Endodermal cell (in vitro differentiated cells): ENCODE measurements at places on chromosomes 6 and 20. TPM values are rescaled to one million over a fixed set of nuclear protein-coding genes. Genes with fewer than 3 reads are reported as not detected.

- no peaks in the 10 kb centered on the region for H3K36me3 ChIP-seq
- DNase-seq = no peak
- no peaks in the 10 kb centered on the region for H3K27me3 ChIP-seq
- H3K27ac ChIP-seq = no peak overlapping the region
- no peak overlapping the region for H3K4me3 ChIP-seq
- no peaks in the 10 kb centered on the region for H3K4me1 ChIP-seq
Observed at GRCh38 chr6:90127595-90127994, 169.0 kb downstream of the BACH2 start.

Gene TNF
- 0.35 TPM in 1 of 3 replicates, not detected in the others for total RNA-seq

DNA sequence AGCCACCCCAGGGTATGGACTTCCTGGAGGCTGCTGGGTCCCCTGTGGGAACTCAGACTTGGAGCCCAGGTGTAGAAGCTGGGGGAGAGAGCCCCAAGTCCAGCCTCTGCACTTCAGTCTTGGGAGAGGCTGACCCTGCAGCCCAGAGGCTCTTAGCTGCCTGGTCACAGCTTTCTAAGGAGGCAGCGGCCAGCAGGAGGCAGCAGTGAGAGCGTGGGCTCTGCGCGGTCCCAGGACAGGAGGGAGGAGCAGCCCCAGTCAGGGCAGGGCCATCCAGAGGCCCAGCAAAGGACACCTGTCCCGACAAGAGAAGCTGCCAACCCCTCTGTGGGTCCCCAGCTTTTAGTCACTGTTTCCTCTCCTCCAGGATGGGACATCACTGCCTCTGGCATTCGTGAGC, 9.4 kb downstream of the TREML2 start:
- no peak overlapping the region for H3K4me3 ChIP-seq
- peak; percentile 92 for DNase-seq
- no peaks in the 10 kb centered on the region for H3K36me3 ChIP-seq
- peaks cover 3% of the 10 kb centered on the region for H3K4me1 ChIP-seq
- no peak overlapping the region for H3K27ac ChIP-seq
- peaks cover 14% of the 10 kb centered on the region for H3K27me3 ChIP-seq

DNA sequence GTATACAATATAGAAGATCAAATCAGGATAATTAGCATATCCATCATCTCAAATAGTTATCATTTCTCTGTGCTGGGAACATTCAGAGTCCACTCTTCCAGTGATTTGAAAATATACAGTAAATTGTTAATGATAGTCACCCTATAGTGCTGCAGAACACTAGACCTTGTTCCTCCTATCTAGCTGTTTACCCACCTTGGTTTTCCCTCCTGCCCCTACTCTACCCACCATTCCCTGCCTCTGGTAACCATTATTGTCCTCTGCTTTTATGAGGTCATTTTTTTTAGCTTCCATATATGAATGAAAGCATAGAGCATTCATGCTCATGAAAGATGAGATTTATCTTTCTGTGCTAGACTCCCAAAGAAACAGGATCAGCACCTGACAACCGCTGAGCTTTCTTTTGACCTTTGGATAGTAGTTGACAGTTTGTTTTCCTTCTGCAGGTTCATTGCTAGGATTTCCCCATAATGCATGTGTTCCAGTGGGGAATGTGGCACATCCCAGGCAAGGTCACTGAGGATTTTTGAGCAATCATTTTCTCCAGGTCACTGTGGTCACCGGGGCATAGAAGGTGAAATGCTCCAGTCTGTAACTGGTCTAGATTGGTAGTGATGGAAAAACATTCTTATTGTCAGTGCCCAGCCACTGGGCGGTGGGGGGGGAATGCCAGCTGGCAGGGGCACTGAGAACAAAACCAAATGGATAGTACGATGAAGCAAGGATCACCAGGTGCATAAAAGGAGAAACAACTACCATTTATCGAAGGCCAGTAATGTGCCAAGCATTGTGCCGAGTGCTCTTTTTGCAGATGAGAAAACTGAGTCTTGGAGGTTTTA, 33.6 kb upstream of the BCAS1 start:
- H3K4me3 ChIP-seq = no peak overlapping the region
- peaks cover 13% of the 10 kb centered on the region for H3K4me1 ChIP-seq
- no peak overlapping the region for H3K27ac ChIP-seq

GRCh38 chr6:143952947-143953701, 54.9 kb downstream of the PLAGL1 start:
- no peak overlapping the region for H3K4me3 ChIP-seq
- no peaks in the 10 kb centered on the region for H3K27me3 ChIP-seq
- H3K27ac ChIP-seq = no peak overlapping the region
- H3K4me1 ChIP-seq = peaks cover 18% of the 10 kb centered on the region

DNA sequence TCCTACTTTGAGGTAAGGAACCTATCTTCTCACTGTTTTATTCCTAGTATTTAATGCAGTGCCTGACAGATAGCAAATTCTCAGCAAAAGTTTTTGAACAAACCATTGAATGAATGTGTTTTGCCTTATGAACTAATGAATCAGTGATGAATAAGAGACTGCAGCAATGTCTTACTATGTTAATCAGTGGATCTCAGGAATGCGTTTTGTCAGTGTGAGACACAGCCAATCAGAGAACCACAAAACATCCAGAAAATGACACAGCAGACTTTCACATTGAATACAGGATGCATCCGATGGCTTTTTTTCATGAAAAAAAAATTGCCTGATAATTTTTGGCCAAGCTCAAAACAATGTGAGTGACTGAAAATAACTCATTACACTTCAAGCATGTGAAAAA, 270.5 kb downstream of the BMP2 start:
- no peak overlapping the region for H3K27ac ChIP-seq
- H3K27me3 ChIP-seq = no peaks in the 10 kb centered on the region
- no peak overlapping the region for H3K4me3 ChIP-seq
- H3K36me3 ChIP-seq = no peaks in the 10 kb centered on the region
- no peak for DNase-seq

Gene ILRUN
- total RNA-seq = 62.5 to 94.3 TPM (median 90.5 TPM) in 3 replicates

Gene BPIFA1
- 1.4 and 2.3 TPM in 2 replicates for total RNA-seq

- H3K27me3 ChIP-seq = no peaks in the 10 kb centered on the region
- no peaks in the 10 kb centered on the region for H3K4me1 ChIP-seq
- H3K36me3 ChIP-seq = no peaks in the 10 kb centered on the region
- no peak overlapping the region for H3K27ac ChIP-seq
Observed at GRCh38 chr20:57898332-57898731, 188.5 kb upstream of the PMEPA1 start.

Gene ECI2
- total RNA-seq = 40.4 and 43.2 TPM in 2 replicates

Gene RCAN2
- 5.8 to 16.4 TPM (median 15.7 TPM) in 3 replicates for total RNA-seq

- no peak overlapping the region for H3K4me3 ChIP-seq
- H3K27me3 ChIP-seq = no peaks in the 10 kb centered on the region
- H3K36me3 ChIP-seq = peaks cover 80% of the 10 kb centered on the region
- no peak for DNase-seq
Observed at GRCh38 chr6:138092686-138093085, 14.5 kb downstream of the PERP start.

GRCh38 chr6:15674690-15675386, 12.0 kb upstream of the DTNBP1 start:
- peak; percentile 55 for DNase-seq
- H3K4me3 ChIP-seq = no peak overlapping the region
- H3K27ac ChIP-seq = no peak overlapping the region
- peaks cover 16% of the 10 kb centered on the region for H3K4me1 ChIP-seq
- H3K36me3 ChIP-seq = no peaks in the 10 kb centered on the region

Gene PDE7B
- total RNA-seq = 0.06 TPM in 1 of 3 replicates, not detected in the others

DNA sequence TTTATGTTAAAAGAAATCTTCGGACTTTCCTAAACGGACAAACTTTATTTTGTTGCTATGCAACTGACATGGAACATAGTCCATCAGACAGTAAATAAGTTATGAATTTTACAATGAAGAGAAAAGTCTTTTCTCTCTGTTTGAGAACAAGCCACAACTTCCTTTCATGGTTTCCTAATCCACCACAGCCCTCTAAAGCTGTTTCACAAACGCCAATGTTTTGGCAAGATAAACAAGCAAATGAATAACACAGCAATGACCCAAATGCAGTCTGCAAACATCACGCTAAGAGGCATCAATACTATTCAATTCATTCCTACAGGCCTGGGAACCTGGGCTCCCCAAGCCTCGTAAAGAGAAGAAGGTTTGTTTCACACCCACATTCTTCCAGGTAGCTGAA, 60.4 kb downstream of the HAO1 start:
- H3K27ac ChIP-seq = no peak overlapping the region
- no peak for DNase-seq
- no peaks in the 10 kb centered on the region for H3K27me3 ChIP-seq
- no peaks in the 10 kb centered on the region for H3K4me1 ChIP-seq
- H3K36me3 ChIP-seq = no peaks in the 10 kb centered on the region

- no peaks in the 10 kb centered on the region for H3K4me1 ChIP-seq
- H3K27me3 ChIP-seq = no peaks in the 10 kb centered on the region
- no peak overlapping the region for H3K27ac ChIP-seq
- H3K4me3 ChIP-seq = no peak overlapping the region
- DNase-seq = peak; percentile 78
Observed at GRCh38 chr20:56400001-56400640, 7.7 kb downstream of the CSTF1 start.

DNA sequence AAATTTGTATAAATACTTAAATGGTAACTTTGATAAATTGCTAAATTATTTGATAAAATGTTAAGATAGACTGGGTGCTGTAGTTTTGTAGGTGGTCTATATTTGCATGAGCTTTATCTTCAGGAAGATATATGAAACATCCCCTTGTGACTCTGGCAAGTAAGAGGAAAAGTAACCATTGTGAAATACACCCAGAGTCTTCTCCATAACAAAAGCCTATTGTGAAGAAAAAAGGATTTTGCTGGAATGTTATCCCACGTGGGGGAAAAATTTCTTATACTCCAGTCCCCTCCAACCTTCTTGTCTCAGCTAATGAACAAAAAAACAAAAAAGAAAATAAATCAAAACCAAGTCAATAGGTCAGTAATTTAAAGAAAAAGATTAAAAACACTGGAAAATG, 600.7 kb downstream of the HDGFL1 start:
- no peak overlapping the region for H3K27ac ChIP-seq
- peak overlapping the region; percentile 74 for H3K4me3 ChIP-seq
- no peak for DNase-seq
- H3K27me3 ChIP-seq = no peaks in the 10 kb centered on the region
- H3K36me3 ChIP-seq = no peaks in the 10 kb centered on the region

GRCh38 chr6:56440551-56440981, 193.2 kb upstream of the COL21A1 start:
- no peaks in the 10 kb centered on the region for H3K4me1 ChIP-seq
- no peaks in the 10 kb centered on the region for H3K36me3 ChIP-seq
- H3K4me3 ChIP-seq = no peak overlapping the region
- DNase-seq = no peak
- peaks cover 38% of the 10 kb centered on the region for H3K27me3 ChIP-seq
- no peak overlapping the region for H3K27ac ChIP-seq

Gene SOD2
- 56.6 to 88.8 TPM (median 78.4 TPM) in 3 replicates for total RNA-seq

Gene C20orf144
- 0.29 TPM in 1 of 2 replicates, not detected in the other for total RNA-seq

DNA sequence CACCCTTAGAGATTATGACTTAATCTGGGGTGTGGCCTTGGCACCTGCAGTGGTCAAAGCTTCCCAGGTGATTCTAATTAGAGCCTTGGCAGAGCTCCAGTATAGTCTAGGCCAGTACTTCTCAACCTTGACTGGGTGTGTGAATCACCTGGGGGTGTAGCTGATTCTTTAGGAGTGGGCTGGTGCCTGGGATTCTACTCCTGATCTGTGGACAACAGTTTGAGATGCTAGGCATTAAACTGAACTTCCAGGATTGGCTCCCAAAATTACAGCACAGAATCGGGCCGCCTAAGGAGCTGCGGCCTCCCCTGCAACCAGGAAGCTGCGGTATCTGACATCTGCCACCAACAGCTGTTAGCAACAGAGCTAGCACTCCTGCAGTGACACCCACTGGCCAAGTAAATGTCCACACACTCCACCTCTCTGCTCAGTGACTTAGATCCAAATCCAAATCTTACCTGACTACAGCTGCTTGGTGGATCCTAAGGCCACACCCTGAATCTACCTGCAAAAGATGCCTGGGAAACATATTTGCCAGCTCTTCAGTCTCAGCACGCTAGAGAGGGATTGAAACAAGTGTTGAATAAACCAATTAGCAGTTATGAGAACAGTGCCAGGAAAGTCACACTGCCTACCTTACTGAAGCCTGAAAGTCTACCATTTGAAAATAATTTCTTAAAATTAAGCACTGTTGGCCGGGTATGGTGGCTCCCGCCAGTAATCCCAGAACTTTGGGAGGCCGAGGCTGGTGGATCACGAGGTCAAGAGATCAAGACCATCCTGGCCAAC, 126.7 kb downstream of the UNC5CL start:
- H3K4me3 ChIP-seq = no peak overlapping the region
- DNase-seq = peak; percentile 84
- H3K27ac ChIP-seq = no peak overlapping the region
- H3K27me3 ChIP-seq = no peaks in the 10 kb centered on the region
- H3K36me3 ChIP-seq = no peaks in the 10 kb centered on the region
- H3K4me1 ChIP-seq = no peaks in the 10 kb centered on the region

DNA sequence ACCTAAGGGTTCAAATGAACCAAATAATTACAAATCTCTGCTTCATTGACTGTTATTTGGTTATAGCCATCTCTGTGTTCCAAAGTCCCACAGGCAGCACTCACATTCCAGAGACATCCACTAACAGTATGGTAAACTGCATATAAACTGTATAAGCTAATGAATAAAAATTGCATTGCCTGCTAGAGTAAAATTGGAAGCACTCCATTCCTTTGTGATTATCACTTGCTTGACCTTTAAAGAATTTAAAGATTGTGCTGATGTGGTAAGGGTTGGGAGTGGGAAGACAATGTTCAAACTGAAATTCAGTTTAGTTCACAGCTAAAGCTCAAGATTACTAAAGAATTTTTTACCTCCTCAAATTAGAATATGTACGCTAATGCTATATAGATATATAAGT, 31.0 kb upstream of the OSTM1 start:
- H3K27ac ChIP-seq = no peak overlapping the region
- H3K27me3 ChIP-seq = peaks cover 12% of the 10 kb centered on the region
- no peak for DNase-seq
- no peaks in the 10 kb centered on the region for H3K36me3 ChIP-seq
- no peak overlapping the region for H3K4me3 ChIP-seq
- peaks cover 3% of the 10 kb centered on the region for H3K4me1 ChIP-seq

GRCh38 chr6:150412221-150412620, 43.4 kb downstream of the IYD start:
- H3K4me3 ChIP-seq = no peak overlapping the region
- H3K27me3 ChIP-seq = no peaks in the 10 kb centered on the region
- H3K4me1 ChIP-seq = no peaks in the 10 kb centered on the region
- no peak for DNase-seq
- H3K27ac ChIP-seq = no peak overlapping the region

- H3K4me1 ChIP-seq = no peaks in the 10 kb centered on the region
- no peak overlapping the region for H3K4me3 ChIP-seq
- no peak for DNase-seq
- no peaks in the 10 kb centered on the region for H3K36me3 ChIP-seq
Observed at GRCh38 chr20:32581839-32582658, 3.1 kb downstream of the NOL4L start.

Gene FAM217A
- total RNA-seq = not detected in 3 replicates

Gene ARMC2
- 7.1 and 8.1 TPM in 2 replicates for total RNA-seq

DNA sequence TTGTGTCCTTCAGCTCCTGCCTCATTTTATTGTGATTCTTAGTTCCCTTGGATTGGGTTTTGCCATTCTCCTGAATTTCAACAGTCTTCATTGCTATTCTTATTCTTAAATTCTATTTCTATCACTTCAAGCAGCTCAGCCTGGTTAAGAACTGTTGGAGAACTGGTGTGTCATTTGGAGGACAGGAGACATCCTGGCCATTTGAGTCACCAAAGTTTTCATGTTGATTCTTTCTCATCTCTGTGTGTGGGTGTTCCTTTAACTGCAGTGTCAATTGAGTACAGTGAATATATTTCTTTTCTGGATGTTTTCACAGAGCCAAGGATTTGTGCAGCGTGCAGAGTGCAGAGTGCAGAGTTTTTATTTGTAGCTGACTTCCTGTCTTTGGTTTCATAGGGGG, 33.5 kb upstream of the TFB1M start:
- H3K4me1 ChIP-seq = no peaks in the 10 kb centered on the region
- H3K36me3 ChIP-seq = no peaks in the 10 kb centered on the region
- H3K4me3 ChIP-seq = no peak overlapping the region
- H3K27me3 ChIP-seq = no peaks in the 10 kb centered on the region
- no peak overlapping the region for H3K27ac ChIP-seq
- no peak for DNase-seq
